Stimulated activated CD4-positive, alpha-beta T cell treated with anti-CD3 and anti-CD28 coated beads, Interleukin-12 subunit alpha, Interleukin-12 subunit beta, amount 100 ng/mL, for 48 hours (primary cell): ENCODE measurements at places on chromosomes 2 and 18.

DNA sequence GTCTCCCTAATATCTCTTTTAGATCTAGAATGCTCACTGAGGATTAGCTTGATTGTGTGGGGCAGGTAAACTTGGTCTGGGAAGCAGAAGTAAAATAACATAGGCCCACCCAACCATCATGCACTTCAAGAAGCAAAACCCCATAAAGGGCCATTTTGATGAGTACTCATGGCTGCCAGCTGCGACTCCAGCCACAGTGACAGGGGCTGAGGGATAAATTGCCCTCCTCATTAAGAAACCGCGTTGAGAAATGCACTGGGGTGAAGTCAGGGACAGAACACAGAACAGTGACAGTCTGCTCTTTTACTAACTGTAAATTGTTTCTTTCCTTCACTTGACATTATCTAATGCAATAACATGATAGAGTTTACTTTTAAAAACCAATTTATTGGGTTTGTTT, 60.2 kb downstream of the RND3 start:
- no peak for DNase-seq

DNA sequence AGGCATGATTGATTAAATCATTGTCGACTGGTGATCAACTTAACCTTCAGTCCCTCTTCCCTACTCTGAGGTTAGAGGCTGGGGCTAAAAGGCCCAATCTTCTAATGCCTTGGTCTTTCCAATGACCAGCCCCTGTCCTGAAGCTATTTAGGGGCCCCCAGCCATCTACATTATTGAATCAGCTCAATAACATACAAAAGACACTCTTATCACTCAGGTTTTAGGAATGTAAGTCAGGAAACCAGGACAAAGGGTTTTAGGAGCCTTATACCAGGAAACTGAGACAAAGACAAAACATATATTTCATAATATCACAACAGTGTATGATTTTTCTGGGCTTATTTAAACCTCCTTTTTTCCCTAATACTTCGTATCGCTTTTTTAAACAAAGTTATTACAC, 198.6 kb downstream of the RNF152 start:
- DNase-seq = no peak

DNA sequence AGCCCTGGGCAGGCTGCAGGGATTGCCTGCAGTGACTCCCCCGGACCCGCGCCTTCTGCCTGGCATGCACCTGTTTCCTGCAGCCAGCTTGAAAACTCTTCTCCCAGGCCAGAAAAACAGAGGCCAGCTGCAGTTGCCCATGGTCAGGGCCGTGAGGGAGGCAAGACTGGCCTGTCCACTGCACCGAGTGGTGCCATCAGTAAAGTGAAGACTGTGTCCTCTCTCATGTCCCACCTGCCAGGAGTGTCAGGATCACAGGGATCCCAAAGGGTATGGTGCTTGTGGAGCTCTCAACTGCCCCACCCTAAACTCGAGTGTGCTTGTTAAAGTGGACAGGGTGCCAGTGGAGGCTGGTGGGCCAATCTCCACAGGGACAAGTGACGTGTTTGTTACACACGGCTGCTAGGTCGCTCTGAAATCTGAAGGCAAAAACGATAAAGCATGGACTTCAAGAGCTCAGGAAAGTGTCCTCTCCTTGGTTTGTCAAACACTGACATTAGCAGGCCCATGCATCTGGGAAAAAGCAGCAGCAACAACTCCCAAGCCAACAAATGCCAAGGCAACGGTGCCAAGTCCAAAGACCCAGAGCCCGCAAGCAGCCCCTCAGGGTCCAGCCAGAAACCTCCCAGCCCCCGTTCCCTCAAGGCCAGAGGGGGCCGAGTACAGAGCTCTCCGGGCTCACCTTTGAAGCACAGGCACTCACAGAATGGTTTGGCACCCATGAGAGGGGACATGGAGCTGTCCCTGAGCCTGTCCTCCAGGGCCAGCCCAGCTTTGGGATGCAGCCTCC, 213.2 kb downstream of the HDAC4 start:
- no peak for DNase-seq

- DNase-seq = no peak
Measured at GRCh38 chr18:58387716-58388115, 241.2 kb downstream of the ALPK2 start.

DNA sequence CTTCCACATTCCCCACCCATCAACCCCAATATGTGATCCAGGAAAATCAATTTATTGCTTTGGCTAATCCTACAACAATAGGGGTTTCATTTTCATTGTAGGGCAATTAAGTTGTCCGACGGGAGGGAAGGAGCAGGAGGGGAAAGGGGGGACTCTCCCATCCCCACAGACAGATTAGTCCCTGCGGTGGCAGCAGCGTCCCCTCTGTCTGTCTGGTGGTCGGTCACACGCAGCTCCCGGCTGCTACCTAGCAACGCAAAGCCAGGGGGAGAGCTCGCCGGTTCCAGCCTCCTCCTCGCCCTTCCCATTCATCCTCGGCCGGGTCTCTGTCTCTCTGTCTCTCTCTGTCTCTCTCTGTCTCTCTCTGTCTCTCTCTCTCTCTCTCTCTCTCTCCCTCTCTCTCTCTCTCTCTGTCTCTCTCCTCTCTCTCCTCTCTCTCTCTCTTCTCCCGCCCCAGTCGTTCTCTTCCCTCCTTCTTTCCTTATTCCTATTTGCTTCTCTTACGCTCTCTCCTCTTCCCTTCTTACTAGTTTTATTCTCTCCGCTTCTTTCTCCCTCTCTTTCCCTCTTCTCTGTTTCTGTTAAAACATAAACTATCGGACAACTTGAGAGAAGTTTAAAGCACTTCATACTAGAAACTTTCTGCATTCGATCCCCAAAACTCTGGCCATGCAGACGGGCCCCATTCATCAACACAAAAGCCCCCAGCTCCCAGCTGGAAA, 1.2 kb downstream of the LRP2 start:
- DNase-seq = no peak

- no peak for DNase-seq
Measured at GRCh38 chr18:24922491-24922890, 429.5 kb downstream of the ZNF521 start.

DNA sequence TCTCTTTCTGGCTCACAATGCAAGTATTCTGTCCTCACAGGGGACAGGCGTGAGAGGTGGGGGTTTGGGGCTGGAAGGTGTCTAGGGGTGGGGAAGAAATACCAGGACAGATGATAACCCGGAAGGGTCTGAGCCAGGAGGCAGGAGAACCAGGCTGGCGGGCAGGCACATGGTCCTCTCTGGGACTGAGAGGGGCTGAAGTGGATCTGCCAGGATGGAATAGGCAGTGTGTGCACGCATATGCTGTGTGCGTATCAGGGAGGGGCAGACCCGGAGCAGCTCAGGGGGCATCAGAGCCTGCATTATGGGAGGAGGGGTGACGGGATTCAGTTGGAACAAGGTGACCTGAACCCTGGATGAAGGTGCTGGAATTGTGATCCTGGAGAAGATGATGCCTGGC, 157.3 kb downstream of the DYSF start:
- DNase-seq = no peak

DNA sequence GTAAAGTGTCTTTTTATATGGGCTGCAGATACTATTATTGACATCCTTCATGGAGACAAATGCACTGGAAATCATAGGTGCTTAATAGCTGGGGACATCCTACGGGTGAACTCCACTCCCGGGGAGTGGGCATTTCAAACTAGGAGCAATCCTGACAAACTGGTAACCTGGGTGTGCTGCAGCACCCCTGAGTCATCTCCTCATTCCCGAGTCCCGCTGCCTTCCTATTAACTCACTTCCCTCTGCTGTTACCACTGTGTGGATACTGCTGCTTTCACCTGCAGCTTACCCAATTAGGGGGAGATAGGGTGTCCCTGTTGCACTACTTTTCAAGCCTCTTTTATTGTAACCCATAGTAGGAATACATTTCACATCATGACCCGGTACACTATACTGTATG, 134.2 kb downstream of the RAPGEF4 start:
- DNase-seq = no peak

DNA sequence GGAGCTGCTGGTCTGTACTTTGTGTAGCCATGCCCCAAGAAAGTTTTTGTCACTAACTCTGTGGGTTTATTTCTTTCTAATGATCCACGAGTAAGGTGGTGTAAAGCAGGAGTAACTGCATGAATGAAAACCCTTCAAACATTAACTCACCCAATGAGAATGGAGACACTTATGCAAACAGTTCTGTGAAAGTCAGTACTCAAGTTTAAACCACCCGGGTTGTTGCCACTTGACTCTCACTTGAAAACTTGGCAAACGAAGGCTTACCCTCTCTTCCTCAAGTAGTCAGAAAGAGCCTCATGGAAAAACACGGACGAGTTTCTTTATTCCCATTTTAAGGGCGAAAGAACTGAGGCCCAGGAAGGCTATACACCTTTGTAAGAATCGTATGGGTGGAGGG, 117.5 kb downstream of the MMADHC start:
- no peak for DNase-seq

DNA sequence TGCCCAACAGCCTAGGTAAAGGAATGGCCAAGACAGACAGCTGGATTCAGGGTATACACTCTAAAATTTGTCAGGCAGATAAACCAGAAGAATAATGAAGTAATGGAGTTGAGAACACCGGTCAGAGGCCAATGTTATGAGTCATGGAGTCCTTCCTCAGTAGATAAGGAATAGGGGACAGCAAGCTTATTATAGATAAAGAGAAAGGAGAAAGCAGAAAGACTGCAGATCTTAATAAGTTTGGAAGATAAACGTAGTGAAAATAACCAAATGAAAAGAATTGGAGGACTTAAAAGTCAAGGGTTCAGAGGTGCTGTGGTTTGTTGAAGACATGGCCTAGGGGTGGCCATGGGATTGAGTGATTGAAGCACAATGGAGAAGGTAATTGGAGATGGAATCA, 63.5 kb upstream of the NFE2L2 start:
- no peak for DNase-seq

DNA sequence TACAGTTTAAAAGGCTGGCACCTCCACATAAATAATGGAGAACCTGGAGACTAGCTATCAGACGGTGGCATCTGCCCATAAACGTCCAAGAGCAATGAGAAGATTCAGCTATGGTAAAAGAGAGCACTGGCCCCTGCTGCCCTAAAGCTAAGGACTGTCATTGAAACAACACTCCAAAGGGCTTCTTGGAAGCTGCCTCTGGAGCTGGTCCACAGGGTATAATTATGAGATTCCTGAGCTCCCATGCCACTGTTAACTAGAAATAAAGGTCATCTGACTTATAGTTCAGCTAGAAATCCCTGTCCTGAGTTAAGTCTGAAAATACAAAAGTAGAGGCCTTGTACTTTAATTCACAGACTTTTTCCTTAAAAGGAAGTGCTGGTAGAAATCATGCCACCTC, 39.9 kb upstream of the RBMS1 start:
- no peak for DNase-seq

DNA sequence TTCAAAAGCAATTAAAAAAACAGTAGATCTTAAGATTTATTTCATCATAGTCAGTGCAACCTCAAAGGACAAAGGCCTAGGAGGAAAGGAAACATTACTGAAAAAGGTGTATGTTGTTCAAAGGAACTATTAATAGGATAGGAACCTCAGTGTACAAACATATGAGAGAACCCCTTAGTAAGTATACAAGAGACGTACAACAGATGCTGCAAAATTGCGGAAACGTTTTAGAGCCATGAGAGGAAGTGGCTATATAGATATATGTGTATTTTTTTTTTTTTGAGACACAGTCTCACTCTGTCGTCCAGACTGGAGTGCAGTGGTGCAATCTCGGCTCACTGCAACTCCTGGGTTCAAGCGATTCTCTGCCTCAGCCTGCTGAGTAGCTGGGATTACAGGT, 22.2 kb downstream of the PIK3C3 start:
- DNase-seq = no peak

GRCh38 chr18:62102221-62102620, 84.6 kb downstream of the PIGN start:
- no peak for DNase-seq

- DNase-seq = no peak
Measured at GRCh38 chr2:234003972-234004617, 46.4 kb upstream of the SPP2 start.

- no peak for DNase-seq
Measured at GRCh38 chr2:54073796-54074195, 41.6 kb upstream of the ACYP2 start.

GRCh38 chr2:127535918-127536317, 435 bp downstream of the MYO7B start:
- no peak for DNase-seq

DNA sequence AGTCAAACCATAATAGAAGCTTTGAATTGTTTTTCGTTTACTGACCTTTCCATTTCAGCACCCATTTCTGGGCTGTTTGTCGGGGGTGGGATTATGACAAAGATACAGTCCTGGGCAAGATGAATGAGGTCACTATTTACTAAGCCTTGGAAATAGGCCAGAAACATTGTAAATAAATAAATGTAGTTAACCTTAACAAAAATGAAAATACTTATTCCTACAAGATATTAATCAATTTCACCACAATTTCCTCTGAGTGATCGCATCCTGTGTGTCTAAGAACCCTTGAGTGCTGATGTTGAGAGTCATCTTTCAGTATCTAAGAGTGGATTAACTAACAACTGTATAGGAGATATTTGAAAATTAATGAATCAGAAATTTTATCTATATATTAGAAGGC, 14.0 kb downstream of the ITGA4 start:
- no peak for DNase-seq

DNA sequence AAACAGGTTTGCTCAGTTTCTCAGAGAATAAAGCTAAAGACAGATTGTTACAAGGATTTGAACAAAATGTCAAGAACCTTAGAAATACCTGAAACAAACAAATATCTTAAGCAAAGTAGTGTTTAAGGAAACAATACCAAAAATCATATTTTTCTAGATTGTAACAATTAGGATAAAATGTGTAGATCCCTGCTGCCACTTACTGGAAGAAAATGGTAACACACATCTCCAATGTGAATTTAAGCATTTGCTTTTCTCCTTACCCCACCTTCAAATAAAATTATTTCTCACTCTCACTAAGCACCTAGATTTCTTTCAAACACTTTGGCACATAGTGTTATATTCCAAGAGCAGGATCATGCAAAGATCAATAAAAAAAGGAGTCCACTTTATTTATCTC, 34.9 kb downstream of the SUCLG1 start:
- DNase-seq = no peak

GRCh38 chr2:44952143-44952805, 10.8 kb downstream of the SIX3 start:
- DNase-seq = peak; percentile 35

DNA sequence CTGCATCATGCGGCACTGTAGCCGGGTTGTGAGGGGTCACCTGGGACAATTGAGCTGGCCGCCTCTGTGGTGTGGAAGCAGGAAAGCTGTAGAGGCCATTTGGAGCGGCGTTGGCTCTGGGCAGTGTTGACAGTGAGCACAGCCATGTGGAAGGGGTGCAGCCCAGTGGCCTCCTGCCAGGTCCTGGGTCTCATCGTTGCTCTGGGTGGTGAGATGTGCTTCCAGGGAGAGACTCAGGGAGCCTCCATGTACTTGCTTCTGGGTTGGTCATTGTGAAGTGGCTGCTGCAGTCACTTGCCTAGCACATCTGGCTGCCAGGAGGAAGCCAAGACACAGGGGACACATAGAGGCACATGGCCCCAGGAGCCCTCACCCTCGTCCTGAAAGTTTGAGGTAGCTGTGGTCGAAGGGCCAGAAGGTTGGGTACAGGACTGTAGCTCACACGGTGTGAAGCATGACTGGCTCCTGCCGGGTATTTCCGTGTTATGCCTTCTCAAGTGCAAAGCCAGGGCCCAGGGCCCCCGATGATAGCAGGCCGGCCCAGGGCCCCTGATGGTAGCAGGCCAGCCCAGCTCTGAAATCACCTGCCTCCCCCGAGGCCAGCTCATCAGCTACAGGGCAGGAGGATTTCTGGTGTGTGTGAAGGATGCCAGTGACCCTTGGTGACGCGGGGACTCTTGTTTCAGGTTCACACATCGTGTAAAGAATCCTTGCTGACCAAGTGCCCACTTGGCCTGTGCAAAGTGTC, 82.6 kb downstream of the DGKD start:
- DNase-seq = no peak
